Ascending aorta (tissue), 2 donors: ENCODE measurements at places on chromosomes 12 and 14. TPM values are rescaled to one million over a fixed set of nuclear protein-coding genes. Genes with fewer than 3 reads are reported as not detected.

DNA sequence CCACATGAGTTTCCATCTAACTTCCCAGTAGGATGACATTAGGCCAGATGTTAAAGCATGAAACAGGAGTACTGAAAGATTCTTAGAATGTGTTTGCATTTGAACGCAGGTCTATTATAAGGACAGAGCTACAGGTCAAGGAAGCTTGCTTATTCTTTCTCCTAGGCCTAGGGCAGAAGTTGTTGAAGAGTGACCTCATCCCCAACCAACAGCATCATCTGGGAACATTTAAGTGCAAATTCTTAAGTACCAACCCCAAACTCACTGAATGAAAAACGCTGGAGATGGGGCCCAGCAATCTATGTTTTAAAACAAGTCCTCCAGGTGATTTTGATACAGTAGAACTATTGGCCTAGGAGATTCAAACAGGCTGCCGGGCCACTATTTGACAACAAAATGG, 52.4 kb downstream of the PAPLN start:
- DNase-seq = no peak
- H3K27me3 ChIP-seq = no peaks in the 10 kb centered on the region
- no peak overlapping the region for H3K4me3 ChIP-seq
- peaks cover 29% of the 10 kb centered on the region for H3K36me3 ChIP-seq
- H3K27ac ChIP-seq = no peak overlapping the region

DNA sequence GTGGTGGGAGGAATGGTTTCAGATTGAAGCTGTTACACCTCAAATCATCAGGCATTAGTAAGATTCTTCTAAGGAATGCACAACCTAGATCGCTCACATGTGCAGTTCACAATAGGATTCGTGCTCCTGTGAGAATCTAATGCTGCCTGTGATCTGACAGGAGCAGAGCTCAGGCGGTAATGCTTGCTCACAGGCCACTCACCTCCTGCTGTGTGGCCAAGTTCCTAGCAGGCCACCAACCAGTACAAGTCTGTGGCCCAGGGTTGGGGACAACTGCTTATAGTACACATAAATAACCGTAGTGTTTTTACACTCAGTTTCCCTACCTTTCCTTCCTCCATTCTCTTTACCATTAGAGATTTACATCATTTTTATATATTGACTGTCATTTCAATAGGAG, 121.4 kb downstream of the SLCO1B3 start:
- H3K4me1 ChIP-seq = no peaks in the 10 kb centered on the region
- H3K4me3 ChIP-seq = no peak overlapping the region
- no peak overlapping the region for H3K27ac ChIP-seq
- H3K27me3 ChIP-seq = no peaks in the 10 kb centered on the region
- no peaks in the 10 kb centered on the region for H3K36me3 ChIP-seq

DNA sequence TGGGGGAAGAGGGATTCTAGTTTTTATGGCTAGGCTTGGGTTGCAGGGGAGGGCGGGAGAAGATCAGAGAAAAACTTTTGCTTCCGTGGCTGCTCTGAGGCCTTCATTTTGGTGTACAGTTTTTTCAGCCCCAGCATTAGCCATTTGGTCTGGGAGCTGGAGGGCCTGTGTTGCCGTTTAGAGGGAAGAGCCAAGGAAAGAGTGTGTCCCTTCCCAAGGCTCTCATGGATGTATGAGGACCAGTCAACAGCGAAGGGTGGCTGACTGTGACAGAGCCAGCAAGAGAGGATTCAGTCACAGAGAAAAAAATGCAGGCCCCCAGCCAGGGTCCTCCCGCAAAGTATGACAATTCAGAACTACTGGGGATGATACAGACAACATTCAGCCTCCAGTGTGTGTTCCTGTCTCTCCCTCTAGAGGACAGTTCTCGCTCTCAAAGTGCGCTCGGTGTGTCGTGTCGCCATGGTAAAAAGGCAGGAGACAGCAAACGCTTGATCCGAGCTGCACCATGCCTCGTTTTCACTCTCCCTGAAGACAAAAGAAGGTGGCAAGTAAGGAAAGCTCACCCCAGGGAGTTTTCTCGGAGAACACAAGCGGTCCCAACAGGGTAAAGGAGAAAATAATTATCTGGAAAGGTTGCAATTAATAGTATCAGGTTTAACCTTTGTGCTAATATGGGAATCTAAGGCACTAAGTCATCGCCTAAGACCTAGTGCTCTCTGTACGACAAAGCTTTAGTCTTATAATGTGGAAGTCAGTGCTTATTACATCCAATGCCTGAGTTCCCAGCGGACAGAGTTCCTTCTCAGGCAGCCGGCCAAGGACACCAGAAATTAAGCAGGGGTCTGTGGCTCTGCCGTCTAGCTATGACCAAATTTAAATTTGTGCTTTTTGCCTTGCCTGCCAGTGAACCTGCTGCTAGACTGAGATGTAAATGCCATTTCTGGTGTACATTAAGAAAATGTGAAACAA, 157.3 kb upstream of the PLXNC1 start:
- no peak for DNase-seq
- H3K27me3 ChIP-seq = no peaks in the 10 kb centered on the region
- peaks cover 3% of the 10 kb centered on the region for H3K4me1 ChIP-seq
- H3K4me3 ChIP-seq = no peak overlapping the region
- peak overlapping the region; percentile 18 for H3K27ac ChIP-seq

DNA sequence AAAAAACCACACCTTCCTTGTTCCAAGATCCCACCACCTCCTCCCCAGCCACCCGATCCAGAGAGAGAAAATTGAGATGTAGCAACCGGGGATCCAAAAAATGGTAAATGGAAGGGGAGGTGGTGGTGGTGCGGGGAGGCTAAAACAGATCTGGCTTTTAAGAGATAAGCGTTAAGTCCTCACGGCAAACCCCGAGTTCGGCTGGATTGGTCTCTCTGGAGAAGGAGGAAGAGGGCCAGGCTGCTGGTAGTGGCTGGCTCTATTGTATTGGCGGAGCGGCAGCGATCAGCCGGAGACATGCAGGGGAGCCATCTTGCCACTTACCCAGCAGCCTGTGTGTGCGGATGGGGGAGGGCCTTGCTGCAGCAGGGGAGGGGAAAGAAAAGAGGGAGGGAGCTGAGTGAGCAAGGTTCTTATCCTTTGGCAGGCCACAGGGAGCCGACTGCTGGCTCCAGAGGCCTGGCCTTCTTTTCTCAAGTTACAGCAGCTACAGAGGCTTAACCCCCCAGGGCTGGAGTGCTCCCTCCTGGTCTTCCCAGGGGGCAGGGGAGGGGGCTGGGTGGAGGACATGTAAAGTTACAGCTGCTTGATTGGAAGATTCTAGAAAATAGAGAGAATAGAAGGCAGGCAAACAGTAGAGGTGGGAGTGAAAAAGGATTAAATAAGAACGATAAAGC, 14.1 kb upstream of the CDH24 start:
- peak overlapping the region; percentile 79 for H3K27ac ChIP-seq
- DNase-seq = peak; percentile 92
- peak overlapping the region; percentile 73 for H3K4me3 ChIP-seq
- no peaks in the 10 kb centered on the region for H3K27me3 ChIP-seq
- H3K4me1 ChIP-seq = peaks cover 17% of the 10 kb centered on the region

- no peaks in the 10 kb centered on the region for H3K36me3 ChIP-seq
- no peak overlapping the region for H3K4me3 ChIP-seq
- DNase-seq = no peak
- H3K27me3 ChIP-seq = no peaks in the 10 kb centered on the region
Observed at GRCh38 chr12:106112145-106112821, 26.5 kb downstream of the NUAK1 start.

GRCh38 chr12:48901278-48901677, 24.0 kb downstream of the FKBP11 start:
- no peaks in the 10 kb centered on the region for H3K36me3 ChIP-seq
- H3K27ac ChIP-seq = no peak overlapping the region
- H3K27me3 ChIP-seq = no peaks in the 10 kb centered on the region
- no peak for DNase-seq
- no peaks in the 10 kb centered on the region for H3K4me1 ChIP-seq

DNA sequence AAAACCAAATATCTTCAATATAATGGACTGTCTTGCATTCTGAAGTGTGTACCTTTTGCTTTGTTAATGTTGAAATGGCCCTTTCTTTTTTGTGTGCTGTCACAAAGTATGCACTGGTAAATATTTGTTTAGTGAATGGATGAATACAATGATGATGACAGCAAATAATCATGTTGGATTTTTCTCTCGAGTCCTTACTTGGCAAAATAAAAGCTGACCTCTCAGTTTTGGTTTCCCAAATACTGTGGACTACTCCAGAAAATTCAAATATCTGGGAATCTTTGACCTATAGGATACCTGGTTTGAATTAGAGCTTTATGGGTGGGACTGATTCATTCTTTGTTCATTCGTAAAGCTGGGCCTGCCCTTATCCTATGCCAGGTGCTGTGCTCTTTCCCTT, 5.5 kb downstream of the UBE3B start:
- no peak for DNase-seq
- peaks cover 7% of the 10 kb centered on the region for H3K4me1 ChIP-seq
- H3K36me3 ChIP-seq = peaks cover 48% of the 10 kb centered on the region
- no peak overlapping the region for H3K27ac ChIP-seq
- H3K4me3 ChIP-seq = no peak overlapping the region

GRCh38 chr12:117968826-117969659, at the start of gene KSR2:
KSR2 (minus strand) TSS chr12:117968990; CDS start chr12:117968255, 735 bp downstream.
- H3K27ac ChIP-seq = no peak within 1 kb of the TSS
- H3K4me3 ChIP-seq = peak within 1 kb of the TSS; percentile 39
- no peaks in the 10 kb centered on the region for H3K4me1 ChIP-seq
- DNase-seq = no peak

GRCh38 chr14:22481546-22481945, 107.5 kb downstream of the DAD1 start:
- H3K36me3 ChIP-seq = no peaks in the 10 kb centered on the region
- H3K4me3 ChIP-seq = no peak overlapping the region
- H3K27me3 ChIP-seq = no peaks in the 10 kb centered on the region
- H3K4me1 ChIP-seq = no peaks in the 10 kb centered on the region

GRCh38 chr14:102027951-102028350, 58.9 kb downstream of the HSP90AA1 start:
- H3K4me3 ChIP-seq = no peak overlapping the region
- DNase-seq = no peak
- H3K27ac ChIP-seq = no peak overlapping the region
- H3K4me1 ChIP-seq = no peaks in the 10 kb centered on the region
- peaks cover 99% of the 10 kb centered on the region for H3K36me3 ChIP-seq

DNA sequence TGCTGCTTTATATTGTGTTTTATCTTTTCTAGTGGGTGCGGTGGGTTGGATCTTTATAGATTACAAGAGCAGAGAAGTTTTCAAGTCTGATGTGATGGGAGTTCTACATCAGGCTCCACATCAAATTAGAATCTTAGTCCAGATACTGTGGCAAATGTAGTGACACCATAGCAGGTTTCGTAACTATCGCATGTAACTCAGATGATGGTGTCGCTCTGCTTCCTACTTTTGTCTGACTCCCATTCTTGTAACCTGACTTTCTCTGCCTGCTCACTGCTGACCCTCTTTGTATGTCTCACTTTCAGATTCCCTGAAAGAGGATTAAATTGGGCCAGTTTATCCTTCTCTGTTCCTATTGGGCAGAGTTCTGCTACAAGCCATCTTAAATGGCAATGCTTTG, 22.8 kb upstream of the FBXO34 start:
- no peak overlapping the region for H3K27ac ChIP-seq
- no peak overlapping the region for H3K4me3 ChIP-seq
- no peaks in the 10 kb centered on the region for H3K4me1 ChIP-seq
- H3K36me3 ChIP-seq = no peaks in the 10 kb centered on the region
- DNase-seq = no peak

DNA sequence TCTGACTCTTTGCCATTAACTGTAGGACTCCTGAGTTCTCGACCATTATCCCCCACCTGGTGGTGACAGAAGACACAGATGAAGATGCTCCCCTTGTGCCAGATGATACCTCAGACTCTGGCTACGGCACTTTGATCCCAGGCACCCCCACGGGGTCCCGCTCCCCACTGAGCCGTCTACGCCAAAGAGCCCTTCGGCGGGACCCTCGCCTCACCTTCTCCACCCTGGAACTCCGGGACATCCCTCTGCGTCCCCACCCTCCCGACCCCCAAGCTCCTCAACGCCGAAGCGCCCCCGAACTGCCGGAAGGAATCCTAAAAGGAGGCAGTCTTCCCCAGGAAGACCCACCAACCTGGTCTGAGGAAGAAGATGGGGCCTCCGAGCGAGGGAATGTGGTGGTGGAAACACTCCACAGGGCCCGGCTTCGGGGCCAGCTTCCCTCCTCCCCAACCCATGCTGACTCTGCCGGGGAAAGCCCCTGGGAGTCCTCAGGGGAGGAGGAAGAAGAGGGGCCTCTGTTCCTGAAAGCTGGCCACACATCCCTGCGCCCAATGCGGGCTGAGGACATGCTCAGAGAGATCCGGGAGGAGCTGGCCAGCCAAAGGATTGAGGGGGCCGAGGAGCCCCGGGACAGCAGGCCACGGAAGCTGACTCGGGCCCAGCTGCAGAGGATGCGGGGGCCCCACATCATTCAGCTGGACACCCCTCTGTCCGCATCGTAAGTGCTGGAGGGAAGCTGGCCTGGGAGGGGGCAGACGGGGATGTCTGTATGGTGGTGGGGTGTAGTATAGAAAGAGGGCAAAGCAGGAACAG, 14.4 kb downstream of the TNFRSF1A start:
- no peaks in the 10 kb centered on the region for H3K27me3 ChIP-seq
- DNase-seq = no peak
- peaks cover 45% of the 10 kb centered on the region for H3K36me3 ChIP-seq
- peaks cover 5% of the 10 kb centered on the region for H3K4me1 ChIP-seq
- no peak overlapping the region for H3K4me3 ChIP-seq

DNA sequence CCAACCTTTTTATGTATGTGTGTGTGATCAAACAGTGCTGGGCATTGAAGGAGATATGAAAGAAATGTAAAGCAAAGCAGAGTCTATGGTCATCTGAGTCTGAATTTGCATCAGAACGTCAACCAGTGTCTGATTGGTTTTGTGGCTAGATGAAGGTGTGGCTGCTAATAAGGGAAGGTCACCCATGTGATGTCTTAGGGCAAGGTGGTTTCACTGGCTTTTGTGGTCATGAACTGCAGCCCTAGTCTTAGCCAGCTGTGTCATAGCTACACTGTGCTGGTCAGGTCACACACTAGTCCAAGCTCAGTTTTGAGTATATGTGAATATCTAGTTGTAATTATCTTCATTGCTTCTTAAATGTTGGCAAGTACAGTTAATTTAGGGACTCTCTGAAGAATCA, 105.8 kb downstream of the TGFB3 start:
- DNase-seq = no peak
- H3K36me3 ChIP-seq = no peaks in the 10 kb centered on the region
- H3K4me3 ChIP-seq = no peak overlapping the region

DNA sequence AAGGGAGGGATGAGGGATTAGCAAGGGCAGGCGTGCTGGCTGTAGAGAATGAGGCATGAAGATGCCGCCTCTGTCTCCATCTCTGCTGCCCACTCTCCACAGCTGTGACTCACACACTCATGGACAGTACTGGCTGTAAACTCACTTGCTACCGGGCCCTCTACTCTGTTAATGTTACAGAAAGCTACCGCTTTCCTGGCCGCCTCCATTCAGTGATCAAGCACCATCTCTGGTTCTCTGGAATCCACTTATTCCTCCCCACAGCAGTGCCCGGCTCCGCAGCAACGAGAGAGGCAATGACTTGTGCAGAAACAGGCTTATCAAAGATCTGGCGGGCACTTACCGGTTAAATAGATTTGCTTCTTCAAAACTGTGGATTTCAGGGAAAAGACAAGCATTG, 34.8 kb downstream of the AMN start:
- H3K27ac ChIP-seq = no peak overlapping the region
- no peaks in the 10 kb centered on the region for H3K27me3 ChIP-seq
- peaks cover 99% of the 10 kb centered on the region for H3K36me3 ChIP-seq
- no peak overlapping the region for H3K4me3 ChIP-seq
- DNase-seq = no peak
- H3K4me1 ChIP-seq = no peaks in the 10 kb centered on the region

The ASPG gene
- not detected for total RNA-seq

The HHIPL1 gene
- total RNA-seq = 11.9 TPM

The NUP107 gene
- 4.7 TPM for total RNA-seq

The SLC6A15 gene
- total RNA-seq = not detected

The FOXA1 gene
- not detected for total RNA-seq

The TSPAN8 gene
- total RNA-seq = 5.5 TPM

The P2RX2 gene
- total RNA-seq = not detected
